Naive thymus-derived CD8-positive, alpha-beta T cell (primary cell): ENCODE measurements at places on chromosomes 2 and 18. TPM values are rescaled to one million over a fixed set of nuclear protein-coding genes. Genes with fewer than 3 reads are reported as not detected.

GRCh38 chr2:187985923-187986322 is 305.8 kb upstream of the GULP1 start:
- DNase-seq = no peak

DNA sequence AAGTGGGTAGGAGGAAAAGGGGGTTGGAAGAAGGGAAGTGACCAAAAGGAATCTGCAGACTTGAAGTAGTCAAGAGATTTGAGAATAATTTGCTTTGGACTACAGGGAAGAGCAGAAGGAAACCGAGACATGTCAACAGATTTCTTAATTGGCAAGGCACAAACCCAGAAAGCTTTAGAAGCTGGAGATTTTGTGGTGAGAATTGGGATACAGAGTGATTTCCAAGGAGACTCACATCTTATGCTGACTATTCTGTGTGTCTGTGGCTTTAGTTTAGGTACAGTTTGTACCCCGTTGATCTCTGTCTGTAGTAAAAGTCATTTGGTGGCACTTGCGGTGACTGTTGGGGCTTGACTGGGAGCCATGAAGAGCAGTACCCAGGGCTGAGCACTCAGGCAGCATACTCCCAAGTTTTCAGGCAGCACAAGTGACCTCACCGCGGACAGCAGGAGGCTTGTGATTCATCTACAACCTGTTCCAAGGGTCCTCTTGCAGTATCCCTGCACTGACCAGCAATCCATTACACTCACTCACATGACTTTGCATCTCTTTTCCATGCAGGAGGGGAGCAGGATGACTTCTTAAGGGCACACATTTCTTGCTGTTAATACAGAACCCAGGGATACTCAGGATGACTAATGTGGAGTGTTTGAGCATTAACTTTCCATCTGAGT is 97.1 kb upstream of the TNP1 start:
- DNase-seq = no peak

The UGT1A1 gene
- not detected for total RNA-seq

GRCh38 chr2:99572373-99573164 is 82.8 kb upstream of the REV1 start:
- no peak for DNase-seq

DNA sequence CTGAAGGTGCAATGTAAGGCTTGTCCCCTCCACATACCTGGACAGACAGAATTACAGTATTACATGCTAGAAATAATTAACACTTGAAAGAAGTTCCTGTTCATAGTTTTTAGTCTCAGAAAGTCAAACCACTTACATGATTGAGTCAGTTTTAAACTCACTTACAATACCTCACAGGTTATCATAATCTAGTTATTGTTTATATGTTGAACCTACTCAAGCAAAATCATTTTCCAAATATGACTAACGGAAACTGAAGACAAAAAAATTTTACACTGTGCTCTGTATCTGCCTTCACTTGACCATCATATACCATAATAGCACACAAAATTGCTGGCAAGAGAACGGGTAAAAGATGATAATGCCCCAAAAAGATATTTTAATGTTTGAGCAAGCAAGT is 78.5 kb downstream of the ATL2 start:
- DNase-seq = no peak

GRCh38 chr2:231957913-231958763 is 3.4 kb upstream of the DIS3L2 start:
- DNase-seq = no peak

- DNase-seq = no peak
Measured at GRCh38 chr2:240319221-240319854, 116.1 kb upstream of the GPC1 start.

The KCNK3 gene
- not detected for total RNA-seq

GRCh38 chr2:226303707-226304106 is 495.9 kb downstream of the IRS1 start:
- DNase-seq = no peak

GRCh38 chr2:109685453-109685852 is 71.3 kb downstream of the SOWAHC start:
- no peak for DNase-seq

GRCh38 chr2:156526950-156527636 is 90.9 kb downstream of the GPD2 start:
- DNase-seq = no peak

The CRYGD gene
- total RNA-seq = not detected

- no peak for DNase-seq
Measured at GRCh38 chr2:48165070-48165753, 258.9 kb upstream of the FBXO11 start.

GRCh38 chr2:98465456-98466226 is 21.0 kb downstream of the INPP4A start:
- DNase-seq = peak; percentile 86

The TRABD2A gene
- 168 TPM for total RNA-seq

- no peak for DNase-seq
Measured at GRCh38 chr18:51149670-51150069, 47.8 kb downstream of the MEX3C start.

The ITGA4 gene
- 206 TPM for total RNA-seq

DNA sequence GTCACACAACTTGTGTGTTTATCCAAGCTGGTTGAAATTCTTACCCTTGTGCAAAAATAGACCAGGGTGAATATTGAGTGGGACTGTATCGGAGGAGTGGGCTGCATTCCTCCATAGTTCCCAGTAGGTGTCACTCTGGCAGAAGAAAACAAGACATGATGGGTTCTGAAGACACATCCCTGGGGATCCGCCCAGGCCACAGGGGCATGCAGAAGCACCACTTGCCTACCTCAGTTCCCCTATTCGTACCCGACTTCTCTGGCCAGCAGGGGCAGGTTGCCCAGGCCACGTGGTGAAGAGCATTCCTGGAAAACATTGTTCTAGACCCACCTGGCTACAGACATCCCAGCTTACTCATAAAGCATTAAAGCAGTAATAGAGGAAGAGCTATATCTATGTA is 168.2 kb downstream of the FAM210A start:
- DNase-seq = no peak

DNA sequence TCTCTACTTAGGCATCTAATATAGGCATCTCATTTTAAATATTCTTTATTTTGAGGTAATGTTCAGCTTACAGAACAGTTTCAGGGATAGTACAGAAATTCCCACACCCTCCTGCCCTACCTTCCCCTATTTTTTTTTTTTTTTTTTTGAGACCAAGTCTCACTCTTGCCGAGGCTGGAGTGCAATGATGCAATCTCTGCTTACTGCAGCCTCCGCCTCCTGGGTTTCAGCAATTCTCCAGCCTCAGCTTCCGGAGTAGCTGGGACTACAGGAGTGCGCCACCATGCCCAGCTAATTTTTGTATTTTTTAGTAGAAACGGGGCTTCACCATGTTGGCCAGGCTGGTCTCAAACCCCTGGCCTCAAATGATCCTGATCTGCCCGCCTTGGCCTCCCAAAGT is 97.6 kb downstream of the EPB41L5 start:
- DNase-seq = no peak

The FOXD4L1 gene
- total RNA-seq = 0.21 TPM

- no peak for DNase-seq
Measured at GRCh38 chr2:194661431-194661830, 995.6 kb upstream of the SLC39A10 start.

GRCh38 chr2:54287532-54287931 is 31.5 kb upstream of the TSPYL6 start:
- no peak for DNase-seq

- DNase-seq = no peak
Measured at GRCh38 chr2:210263841-210264240, 38.6 kb upstream of the ACADL start.

The TCF23 gene
- not detected for total RNA-seq

The FBXO48 gene
- 5.6 TPM for total RNA-seq

The ABCG5 gene
- not detected for total RNA-seq

The RAX gene
- total RNA-seq = not detected

- no peak for DNase-seq
Measured at GRCh38 chr2:241545106-241545505, 13.4 kb upstream of the BOK start.

DNA sequence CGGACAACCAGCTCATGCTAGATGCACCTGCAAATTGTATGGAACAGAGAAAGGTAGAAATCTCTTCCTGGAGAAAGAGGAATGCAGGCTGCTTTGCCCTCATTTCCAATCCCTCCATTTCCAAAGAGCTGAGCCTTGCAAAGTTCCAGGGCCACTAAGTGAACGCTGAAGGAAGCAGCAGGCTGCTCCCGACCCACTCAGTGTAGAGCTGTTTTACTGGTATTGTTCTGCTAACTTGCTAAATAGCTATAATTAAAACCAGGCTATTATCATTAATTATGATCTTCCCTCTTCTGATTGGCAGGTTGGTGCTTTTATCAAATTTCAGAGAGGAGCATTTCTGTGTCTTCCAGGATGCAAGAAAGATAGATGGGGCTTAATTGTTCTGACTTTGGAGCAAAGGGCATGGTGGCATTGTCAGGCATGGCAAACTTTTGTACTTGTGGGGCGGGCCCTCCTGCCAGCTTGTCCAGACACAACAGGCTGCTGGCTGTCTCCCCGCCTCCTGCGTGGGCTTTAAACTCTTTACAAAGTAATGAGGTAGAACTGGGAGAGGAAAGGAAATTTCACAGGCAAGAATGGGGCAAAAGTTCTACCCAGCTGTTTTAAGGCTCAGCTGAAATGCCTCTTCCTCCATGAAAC is 40.2 kb downstream of the ALK start:
- no peak for DNase-seq

The NPHP1 gene
- total RNA-seq = 0.96 TPM

DNA sequence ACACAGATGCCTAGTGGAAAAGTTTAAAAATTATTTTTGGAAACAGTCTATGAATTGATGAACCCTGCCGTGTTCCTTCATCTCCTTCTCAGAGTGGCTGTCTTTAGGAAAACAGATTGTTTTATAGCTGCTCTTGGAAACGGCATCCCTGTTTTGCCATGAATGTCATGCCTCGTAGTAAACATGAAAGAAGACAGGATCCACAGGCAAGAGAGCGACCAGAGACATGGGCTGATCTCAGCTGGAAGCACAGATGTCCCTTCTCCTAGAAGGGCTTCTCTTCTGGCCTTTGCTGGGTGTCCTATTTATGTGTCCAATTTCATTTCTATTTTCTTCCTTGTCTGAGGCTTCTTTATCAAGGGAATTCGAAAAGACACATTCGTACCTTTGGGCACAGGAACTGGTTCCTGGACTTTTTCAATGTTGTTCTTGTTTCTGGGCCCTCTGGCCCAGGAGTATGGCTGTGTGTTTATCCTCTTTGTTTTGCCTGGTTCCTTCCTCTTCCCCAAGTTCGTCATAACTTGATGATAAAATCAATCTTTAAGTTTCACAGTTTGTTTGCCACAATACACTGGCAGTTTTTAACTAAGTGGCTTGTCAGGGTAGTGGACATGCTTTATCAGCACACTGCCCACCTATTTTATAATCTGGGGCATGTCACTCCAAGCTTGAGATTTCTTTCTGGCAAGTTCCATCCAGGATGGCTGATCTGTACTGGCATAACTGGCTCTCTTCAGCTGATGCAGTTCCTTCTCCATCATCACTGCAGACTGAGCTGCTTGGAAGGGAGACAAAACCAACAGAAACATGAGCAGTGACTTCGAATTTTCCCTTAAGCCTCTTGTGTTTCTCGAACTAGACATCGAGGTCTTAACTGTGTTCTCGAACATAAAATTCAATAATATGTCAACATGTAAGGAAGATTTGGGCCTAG is 63.2 kb upstream of the MGAT4A start:
- no peak for DNase-seq
